T-helper 9 cell (primary cell): ENCODE measurements at places on chromosomes 16 and 17.
A peak's percentile ranks its signal among the peaks of the same experiment; 100 is the strongest.

DNA sequence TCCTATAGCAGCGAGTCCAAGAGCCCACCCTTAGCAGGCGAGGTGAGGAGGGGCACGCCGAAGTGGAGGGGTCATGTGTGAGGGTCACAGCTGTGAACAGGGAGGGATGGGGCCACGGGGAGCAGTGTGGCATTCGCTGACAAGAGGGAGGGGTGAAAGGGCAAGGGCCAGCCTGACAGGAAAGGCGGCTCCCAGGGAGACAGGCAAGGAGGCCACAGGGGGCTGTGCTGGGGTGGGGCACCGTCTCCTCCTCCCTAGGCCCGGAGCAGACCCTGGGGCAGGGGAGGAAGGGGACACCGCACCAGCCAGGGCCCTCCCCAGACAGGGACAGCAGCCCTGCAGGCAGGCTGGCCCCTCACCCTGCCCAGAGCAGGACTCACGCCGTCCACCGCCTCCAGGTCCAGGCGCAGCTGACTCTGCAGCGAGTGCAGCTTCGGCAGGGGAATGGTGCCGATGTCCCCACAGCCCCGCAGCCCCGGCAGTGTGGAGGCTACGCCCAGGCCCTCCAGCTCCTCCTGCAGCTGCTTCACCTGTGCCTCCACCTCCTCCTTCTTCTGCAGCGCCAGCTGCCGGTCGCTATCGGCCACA is 15.1 kb downstream of the GNPTG start:
- DNase-seq = no peak

DNA sequence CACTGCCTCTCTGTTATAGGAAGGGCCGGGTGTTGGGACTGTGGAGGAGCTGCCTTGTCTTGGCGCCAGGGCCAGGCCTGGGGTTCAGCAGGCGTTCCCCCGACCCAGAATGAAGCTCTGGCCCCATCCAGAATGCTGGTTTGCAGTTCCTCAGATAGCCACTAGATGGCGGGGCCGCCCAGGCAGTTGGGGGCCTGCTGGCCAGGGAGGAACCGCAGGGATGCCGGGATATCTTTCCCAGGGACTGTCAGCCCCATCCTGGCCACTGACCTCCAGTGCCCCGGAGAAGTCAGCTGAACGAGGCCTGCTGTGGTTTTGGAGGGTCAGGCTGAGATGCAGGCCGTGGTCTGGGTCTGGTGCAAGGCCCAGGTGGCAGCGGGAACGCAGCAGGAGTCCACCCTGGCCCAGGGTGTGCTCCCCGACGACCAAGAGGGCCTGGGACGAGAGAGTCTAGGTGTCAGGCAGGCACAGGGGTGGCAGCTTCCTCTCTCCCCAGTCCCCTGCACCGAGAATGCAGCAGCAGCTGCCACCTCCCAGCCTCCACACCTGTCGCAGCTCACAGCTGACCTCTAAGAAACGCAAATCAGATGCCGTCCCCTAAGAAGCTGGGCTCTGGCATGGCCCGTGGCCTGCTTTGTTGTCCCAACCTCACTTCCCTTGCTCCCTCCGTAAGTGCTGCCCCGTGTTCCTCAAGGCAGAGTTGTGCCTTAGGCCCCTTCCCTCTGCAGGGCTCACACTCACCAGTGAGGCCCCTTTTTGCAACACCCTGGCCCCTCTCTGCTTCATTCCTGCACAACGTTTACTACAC is 51.2 kb downstream of the RMI2 start:
- DNase-seq = peak; percentile 66

GRCh38 chr16:88928405-88929090 is 48.5 kb downstream of the CBFA2T3 start:
- no peak for DNase-seq

GRCh38 chr16:24309258-24310142 is 53.4 kb downstream of the CACNG3 start:
- no peak for DNase-seq

DNA sequence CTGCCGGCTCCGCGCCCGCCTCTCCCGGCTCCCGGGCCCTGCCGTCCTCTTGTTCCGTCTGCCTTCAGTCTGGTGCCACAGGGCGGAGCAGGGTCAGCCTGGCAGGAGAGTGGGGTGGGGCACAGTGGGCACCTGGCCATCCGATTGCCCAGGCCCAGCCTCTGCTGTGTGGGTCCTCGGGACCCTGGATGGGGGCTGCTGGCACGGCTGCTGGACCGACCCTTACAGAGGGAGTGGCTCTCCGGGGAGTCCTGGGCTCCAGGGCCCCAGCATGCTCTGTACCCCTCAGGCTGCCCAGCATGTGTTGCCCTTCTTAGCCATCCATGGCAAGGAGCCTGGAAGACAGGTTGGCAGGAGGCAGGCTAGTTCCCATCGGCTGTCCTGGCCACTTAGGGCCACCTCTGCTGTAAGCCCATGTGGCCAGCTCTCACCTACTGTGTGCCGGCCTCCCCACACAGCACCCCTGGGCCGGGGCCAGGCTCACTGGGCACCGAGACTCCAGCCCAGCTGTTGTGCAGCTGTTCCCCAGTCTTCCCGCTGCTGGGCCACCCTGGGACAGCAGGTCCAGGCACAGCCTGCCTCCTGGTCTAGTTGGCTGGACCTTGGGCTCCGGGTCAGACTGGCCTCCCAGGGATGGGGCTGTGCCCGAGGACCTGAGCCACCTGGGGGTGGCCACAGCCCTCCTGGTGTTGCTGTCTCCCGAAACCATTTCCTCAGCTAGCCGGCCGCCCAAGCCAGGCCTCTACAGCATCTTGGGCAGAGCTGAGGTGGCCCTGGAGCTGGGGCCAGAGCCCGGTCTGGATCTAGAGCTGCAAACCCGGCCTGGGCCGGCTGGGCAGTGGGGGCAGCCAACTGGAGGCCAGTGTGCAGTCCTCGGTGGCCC is 24.9 kb downstream of the BAHCC1 start:
- no peak for DNase-seq

DNA sequence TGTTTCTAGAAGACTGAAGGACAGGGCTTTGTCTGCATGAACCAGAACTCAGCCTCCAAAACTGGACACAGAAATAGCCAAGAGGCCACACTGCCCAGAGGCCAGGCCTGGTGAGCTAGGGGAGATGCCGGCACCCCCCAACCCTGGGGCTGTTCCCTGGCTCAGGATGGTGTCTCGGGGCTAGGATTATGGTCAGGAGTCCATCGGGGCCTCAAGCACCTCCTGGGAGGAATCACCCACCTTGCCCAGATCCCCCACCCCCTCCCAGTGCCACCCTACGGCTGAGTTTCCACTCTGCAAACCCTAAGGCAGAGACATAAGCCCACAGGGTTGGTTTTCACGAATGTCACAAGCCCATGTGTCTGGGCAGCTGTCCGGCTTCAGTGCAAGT is 37.2 kb downstream of the SLC7A5 start:
- no peak for DNase-seq

DNA sequence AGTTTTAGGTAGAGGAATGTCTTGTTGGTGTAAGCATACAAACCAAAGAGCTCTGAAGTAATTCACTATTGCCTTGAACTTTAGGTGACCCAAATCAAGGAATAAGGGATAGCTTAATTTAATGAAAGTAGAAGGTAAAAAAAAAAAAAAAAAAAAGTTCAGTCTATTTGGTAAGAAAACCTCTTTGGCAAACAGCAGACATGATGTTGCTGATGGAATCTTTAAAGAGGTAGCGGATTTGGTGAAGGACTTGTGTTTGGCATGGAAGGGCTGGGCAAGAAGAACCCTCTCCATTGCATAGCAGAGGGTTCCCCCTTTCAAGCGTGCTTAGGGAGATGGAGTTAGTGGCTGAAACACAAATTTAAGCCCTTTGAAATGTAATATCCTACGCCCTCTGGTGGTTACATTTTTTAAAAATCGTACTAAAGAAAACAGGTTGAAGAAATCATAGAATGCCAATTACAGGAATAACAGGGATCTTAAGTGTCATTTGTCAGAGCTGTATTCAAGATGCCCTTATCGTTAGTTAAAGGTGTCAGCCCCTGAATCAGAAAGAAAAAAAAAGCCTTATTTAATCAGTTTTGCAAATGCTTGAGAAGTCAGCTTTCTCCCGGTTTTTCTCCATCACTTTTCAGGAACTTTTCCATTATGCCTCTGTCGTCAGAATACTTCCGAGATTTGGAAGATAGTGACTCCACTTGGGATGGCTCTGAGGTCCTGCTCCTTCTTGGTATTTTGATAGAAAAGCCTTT is 383.1 kb downstream of the KCNJ2 start:
- DNase-seq = no peak

DNA sequence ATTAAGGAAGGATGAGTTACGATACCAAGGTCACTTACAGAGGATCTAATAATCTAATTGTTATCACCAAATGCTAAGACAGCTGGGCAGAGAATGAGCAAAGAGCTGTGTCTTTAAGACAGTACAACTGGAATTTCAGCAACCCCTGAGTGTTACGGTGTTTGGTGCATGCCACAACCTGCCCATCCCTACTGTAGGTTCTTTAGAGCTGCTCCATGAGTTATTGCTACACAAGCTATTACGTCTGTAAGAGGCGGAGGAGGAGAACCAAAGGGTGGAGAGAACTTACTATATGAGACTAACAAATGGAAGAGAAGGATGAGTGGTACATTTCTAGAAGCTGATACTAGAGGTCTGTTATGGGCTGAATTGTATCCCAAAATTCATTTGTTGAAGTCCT is 14.2 kb upstream of the C17orf78 start:
- no peak for DNase-seq

- no peak for DNase-seq
Observed at GRCh38 chr16:22684574-22685458, 129.1 kb upstream of the HS3ST2 start.

DNA sequence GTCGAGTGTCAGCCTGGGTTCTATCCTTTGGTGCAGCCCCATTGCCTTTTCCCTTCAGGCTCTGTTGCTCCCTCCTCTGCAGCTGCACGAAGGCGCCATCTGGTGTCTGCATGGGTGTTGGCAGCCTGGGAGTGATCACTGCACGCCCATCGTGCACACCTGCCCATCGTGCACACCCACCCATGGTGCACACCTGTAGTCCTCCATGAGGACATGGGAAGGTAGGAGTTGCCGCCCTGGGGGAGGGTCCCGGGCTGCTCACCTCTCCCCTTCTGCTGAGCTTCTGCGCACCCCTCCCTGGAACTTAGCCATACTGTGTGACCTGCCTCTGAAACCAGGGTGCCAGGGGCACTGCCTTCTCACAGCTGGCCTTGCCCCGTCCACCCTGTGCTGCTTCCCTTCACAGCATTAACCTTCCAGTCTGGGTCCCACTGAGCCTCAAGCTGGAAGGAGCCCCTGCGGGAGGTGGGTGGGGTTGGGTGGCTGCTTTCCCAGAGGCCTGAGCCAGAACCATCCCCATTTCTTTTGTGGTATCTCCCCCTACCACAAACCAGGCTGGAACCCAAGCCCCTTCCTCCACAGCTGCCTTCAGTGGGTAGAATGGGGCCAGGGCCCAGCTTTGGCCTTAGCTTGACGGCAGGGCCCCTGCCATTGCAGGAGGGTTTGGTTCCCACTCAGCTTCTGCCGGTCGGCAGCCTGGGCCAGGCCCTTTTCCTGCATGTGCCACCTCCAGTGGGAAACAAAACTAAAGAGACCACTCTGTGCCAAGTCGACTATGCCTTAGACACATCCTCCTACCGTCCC is 2.9 kb downstream of the CTRL start:
- peak; percentile 65 for DNase-seq

- no peak for DNase-seq
Observed at GRCh38 chr16:85385463-85386331, 227.4 kb upstream of the GSE1 start.

- no peak for DNase-seq
Observed at GRCh38 chr17:65055280-65055707, 1.2 kb downstream of the GNA13 start.

- no peak for DNase-seq
Observed at GRCh38 chr17:61568219-61569072, 22.6 kb downstream of the NACA2 start.

DNA sequence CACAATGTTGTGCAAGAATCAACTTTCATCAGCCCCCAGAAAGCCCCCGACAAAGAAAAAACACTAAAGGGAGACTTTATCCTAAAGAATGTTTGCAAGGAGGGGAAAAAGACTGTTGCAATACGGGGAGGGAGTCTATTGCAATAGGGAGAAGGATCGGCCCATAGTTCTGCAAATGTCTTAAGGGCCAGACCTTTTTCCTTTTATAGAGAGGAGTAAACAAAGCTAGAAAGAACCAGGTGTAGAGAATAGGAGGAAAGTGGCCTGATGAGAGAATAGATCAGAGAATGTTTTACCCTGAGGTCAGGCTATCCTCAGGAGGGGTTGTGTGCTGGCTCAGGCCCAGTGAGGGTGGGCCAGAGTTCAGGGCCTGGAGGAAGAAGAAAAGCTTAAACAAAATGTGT is 8.7 kb upstream of the CAVIN1 start:
- no peak for DNase-seq

GRCh38 chr17:4479340-4479981 is 19.2 kb upstream of the SPNS2 start:
- DNase-seq = no peak

DNA sequence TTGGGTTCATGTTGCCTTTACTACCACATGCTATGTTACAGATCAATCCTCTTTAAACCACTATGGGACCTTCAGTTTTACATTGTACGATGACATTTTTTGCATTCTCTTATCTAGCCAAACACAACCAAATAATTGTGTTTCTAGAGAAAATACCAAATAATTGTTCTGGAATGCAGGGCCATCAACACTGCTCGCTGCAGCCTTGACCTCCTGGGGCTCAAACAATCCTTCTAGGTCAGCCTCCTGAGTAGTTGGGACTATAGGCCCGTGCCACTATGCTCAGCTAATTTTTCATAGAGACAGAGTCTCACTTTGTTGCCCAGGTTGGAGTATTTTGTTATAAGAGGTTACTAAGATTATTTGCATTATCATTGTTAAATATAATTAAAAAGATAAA is 237.5 kb upstream of the PMFBP1 start:
- no peak for DNase-seq

DNA sequence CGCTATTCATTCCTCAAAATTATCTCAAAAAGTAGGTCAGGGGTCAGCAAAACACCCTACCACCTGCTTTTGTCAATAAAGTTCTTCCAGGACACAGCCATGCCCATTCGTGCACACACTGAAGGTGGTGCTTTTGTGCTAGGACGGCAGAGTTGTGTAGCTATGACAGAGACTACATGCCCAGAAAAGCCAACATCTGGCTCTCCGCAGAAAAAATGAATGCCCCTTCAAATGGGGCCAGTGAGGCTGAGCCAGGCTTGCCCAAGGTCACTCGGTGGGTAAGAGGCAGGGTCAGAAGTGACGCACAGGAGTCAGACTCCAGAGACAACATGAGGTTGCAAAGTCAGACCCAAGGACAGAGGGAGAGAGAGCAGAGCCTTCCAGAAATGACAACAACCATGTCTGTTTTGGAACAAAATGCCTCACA is 200.1 kb downstream of the XYLT1 start:
- no peak for DNase-seq

DNA sequence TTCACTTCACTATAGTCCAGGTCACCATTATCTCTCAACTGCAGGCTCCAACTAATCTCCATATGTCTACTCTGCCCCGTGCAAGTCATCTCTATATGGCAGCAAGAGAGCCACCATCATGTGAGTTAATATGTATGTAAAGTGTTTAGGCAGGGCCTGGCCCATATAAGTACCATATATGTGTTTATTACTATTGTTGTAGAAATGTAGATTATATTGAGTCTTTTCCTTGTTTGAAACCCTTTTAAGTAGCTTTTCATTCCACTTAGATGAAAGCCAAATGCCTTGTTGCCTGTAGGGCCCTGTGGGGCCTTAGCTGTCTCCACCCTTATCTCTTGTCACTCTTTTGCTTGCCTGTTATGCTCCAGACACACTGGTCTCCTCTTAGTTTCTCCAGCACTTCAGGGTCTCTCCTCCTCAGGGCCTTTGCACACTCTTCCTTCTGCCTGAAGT is 164.0 kb downstream of the PHKB start:
- DNase-seq = no peak
